ENCODE measurements at places on chromosomes 16 and 17.

DNA sequence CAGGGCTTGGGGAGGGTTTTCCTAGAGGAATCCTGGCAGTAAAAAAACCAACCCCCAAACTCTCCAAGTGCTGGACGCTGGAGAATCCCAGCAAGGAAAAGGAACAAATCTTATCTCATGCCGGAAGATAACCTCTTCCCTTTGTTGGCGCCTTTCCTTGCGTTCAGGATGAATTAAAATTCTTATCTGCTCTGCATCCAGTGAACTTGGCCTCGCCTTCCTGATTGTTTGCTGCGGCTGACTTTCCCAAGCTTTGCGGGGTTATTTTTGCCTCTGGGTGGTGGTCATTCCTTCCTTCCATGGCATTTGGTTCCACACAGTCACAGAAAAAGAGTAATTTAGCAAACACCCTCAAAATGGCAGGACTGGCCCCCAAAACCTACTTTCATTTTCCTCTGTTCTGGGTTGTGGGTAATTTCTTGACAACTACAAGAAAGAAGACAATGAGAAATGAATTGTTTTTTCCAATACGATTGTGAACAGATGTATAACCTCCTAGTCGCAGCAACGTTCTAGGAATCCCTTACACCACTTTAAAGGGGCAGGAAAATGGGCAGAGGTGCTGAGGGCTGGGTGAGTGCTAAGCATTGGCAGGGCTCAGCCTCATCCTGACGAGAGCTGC is 77.8 kb downstream of the MRC2 start:
- peaks cover 9% of the 10 kb centered on the region for H3K4me1 ChIP-seq
- peaks cover 2% of the 10 kb centered on the region for H3K36me3 ChIP-seq
- no peak overlapping the region for H3K27ac ChIP-seq
- no peak for DNase-seq
- peak overlapping the region; percentile 79 for H3K4me3 ChIP-seq

GRCh38 chr17:49580055-49580721 is 4.5 kb downstream of the NXPH3 start:
- H3K4me3 ChIP-seq: no peak overlapping the region
- H3K36me3 ChIP-seq: no peaks in the 10 kb centered on the region
- no peak overlapping the region for H3K27ac ChIP-seq
- no peak for DNase-seq
- peaks cover 27% of the 10 kb centered on the region for H3K27me3 ChIP-seq
- peaks cover 4% of the 10 kb centered on the region for H3K4me1 ChIP-seq

- H3K27ac ChIP-seq: no peak overlapping the region
- H3K36me3 ChIP-seq: no peaks in the 10 kb centered on the region
- DNase-seq: no peak
- no peak overlapping the region for H3K4me3 ChIP-seq
Measured at GRCh38 chr17:70011750-70012149, 63.3 kb upstream of the KCNJ16 start.

DNA sequence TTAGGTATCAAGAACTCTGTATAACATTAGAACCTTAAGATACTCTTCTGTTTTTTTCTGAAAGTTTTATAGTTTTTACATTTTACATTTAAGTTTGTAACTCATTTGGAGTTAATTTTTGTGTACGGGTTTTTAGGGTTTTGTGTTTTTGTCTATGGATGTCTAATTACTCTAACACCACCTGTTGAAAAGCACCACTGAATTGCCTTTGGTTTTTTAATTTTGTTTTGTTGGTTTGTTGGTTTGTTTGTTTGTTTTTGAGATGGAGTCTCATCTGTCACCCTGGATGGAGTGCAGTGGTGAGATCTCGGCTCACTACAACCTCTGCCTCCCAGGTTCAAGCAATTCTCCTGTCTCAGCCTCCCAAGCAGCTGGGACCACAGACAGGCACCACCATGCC is 29.8 kb upstream of the ZNF629 start:
- no peak overlapping the region for H3K27ac ChIP-seq
- peaks cover under 1% of the 10 kb centered on the region for H3K27me3 ChIP-seq
- H3K4me3 ChIP-seq: no peak overlapping the region

- DNase-seq: no peak
- H3K36me3 ChIP-seq: no peaks in the 10 kb centered on the region
- H3K4me3 ChIP-seq: no peak overlapping the region
- peaks cover 3% of the 10 kb centered on the region for H3K27me3 ChIP-seq
Measured at GRCh38 chr16:48405907-48406306, 20.7 kb upstream of the SIAH1 start.

- H3K27me3 ChIP-seq: no peaks in the 10 kb centered on the region
- no peak overlapping the region for H3K27ac ChIP-seq
- peaks cover 26% of the 10 kb centered on the region for H3K4me1 ChIP-seq
- no peak for DNase-seq
- peaks cover 10% of the 10 kb centered on the region for H3K36me3 ChIP-seq
Measured at GRCh38 chr16:67964477-67965131, 3.8 kb downstream of the SLC12A4 start.

GRCh38 chr17:44229090-44229489 is 9.6 kb upstream of the UBTF start:
- H3K36me3 ChIP-seq: no peaks in the 10 kb centered on the region
- no peak overlapping the region for H3K4me3 ChIP-seq
- peaks cover 4% of the 10 kb centered on the region for H3K4me1 ChIP-seq
- no peak for DNase-seq

DNA sequence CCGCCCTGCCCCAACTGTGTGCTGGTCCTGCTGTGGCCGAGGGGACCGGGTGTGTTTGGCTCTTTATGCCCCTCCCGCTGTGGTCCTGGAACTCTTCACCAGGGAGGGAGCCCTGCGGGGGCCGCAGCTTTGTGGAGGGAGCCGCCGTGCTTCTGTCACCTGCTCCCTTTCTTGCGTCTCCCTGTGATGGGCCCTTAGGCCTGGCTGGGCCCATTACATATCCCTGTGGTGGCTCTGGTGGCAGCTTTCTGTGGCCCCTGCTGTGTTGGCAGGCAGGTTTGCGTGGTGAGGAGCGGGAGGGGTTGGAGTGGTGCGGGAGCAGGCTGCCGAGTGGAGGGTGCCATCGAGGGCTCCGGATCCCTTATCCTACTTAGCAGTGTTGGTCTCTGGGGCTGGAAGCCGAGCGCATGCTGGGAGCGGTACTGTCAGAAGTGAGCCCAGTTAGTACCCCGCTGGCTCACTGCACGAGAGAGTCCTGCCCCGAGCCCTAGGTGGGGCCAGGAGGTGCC is 60.4 kb downstream of the PDPK1 start:
- no peak overlapping the region for H3K27ac ChIP-seq
- peaks cover 3% of the 10 kb centered on the region for H3K4me1 ChIP-seq
- peaks cover 1% of the 10 kb centered on the region for H3K36me3 ChIP-seq
- no peaks in the 10 kb centered on the region for H3K27me3 ChIP-seq

GRCh38 chr17:38815576-38816193 is 9.4 kb downstream of the CWC25 start:
- no peaks in the 10 kb centered on the region for H3K4me1 ChIP-seq
- no peak overlapping the region for H3K27ac ChIP-seq
- no peak overlapping the region for H3K4me3 ChIP-seq
- no peak for DNase-seq
- no peaks in the 10 kb centered on the region for H3K27me3 ChIP-seq

DNA sequence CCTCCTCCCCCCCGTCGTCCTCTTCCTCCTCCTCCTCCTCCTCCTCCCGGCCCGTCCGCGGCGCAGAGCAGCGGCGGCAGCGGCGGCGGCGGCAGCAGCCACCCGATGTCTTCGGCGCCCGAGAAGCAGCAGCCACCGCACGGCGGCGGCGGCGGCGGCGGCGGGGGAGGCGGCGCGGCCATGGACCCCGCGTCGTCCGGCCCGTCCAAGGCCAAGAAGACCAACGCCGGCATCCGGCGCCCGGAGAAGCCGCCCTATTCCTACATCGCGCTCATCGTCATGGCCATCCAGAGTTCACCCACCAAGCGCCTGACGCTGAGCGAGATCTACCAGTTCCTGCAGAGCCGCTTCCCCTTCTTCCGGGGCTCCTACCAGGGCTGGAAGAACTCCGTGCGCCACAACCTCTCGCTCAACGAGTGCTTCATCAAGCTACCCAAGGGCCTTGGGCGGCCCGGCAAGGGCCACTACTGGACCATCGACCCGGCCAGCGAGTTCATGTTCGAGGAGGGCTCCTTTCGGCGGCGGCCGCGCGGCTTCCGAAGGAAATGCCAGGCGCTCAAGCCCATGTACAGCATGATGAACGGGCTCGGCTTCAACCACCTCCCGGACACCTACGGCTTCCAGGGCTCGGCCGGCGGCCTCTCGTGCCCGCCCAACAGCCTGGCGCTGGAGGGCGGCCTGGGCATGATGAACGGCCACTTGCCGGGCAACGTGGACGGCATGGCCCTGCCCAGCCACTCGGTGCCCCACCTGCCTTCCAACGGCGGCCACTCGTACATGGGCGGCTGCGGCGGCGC is at the start of gene FOXF1:
TSS of gene FOXF1 (plus strand) at position 63 of the 797 bp plus-strand sequence. CDS start at position 106, 43 bp downstream.
- H3K4me1 ChIP-seq: peaks cover 4% of the 10 kb centered on the region
- no peak within 1 kb of the TSS for H3K4me3 ChIP-seq
- H3K27me3 ChIP-seq: peaks cover 73% of the 10 kb centered on the region
- DNase-seq: no peak

DNA sequence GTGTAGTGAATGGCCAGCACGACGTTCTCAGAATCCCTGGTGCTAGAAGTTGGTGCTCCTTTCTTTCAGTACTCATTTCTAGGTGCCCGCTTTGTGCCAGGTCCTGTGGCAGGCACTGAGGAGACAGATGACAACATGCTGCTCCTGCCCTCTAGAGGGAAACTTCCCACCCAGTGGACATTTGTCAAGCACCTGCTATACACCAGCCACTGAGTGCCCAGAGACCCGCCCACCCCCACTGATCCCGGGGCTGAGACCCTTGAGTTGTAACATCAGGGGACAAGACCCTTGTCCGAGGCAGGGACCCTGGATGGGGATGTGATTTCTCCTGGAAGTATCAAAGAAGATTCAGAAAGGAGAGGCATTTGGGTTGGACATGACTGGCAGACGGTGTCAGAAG is 25.1 kb downstream of the UNC13D start:
- no peak overlapping the region for H3K27ac ChIP-seq
- no peaks in the 10 kb centered on the region for H3K4me1 ChIP-seq
- H3K4me3 ChIP-seq: no peak overlapping the region
- H3K27me3 ChIP-seq: no peaks in the 10 kb centered on the region
- no peak for DNase-seq

DNA sequence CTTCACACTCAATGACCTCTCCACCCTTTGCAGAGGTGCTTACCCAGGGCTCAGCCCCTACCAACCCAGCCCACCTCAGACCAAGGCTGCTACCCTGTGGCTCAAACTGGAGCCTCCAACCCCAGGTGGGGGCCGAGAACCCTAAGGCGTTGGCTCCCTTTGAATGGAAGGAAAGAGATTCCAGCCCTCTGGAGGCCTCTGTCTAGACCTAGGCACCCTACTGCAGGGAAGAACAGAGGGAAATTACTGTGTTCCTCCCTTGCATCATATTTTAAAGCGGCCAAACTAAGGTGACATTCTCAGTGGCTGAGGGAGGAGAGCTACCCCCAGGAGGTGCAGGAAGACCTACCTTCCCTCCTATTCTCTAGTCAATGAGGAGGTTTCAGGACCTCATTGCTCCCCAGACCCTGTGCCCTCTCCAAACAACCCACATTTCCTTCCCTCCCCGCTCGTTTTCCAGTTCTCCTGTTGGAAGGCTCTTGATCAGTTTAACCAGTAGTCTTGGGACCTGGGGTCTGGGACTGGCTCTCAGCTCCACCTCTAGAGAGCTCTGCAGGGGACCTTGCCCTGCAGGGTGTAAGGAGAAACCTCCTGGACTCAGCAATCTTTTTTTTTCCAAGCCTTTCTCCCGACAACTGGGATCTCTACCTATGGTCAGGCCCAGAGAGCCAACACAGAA is 5.5 kb upstream of the HOXB8 start:
- no peak overlapping the region for H3K4me3 ChIP-seq
- peaks cover 93% of the 10 kb centered on the region for H3K27me3 ChIP-seq
- H3K4me1 ChIP-seq: peaks cover 4% of the 10 kb centered on the region

DNA sequence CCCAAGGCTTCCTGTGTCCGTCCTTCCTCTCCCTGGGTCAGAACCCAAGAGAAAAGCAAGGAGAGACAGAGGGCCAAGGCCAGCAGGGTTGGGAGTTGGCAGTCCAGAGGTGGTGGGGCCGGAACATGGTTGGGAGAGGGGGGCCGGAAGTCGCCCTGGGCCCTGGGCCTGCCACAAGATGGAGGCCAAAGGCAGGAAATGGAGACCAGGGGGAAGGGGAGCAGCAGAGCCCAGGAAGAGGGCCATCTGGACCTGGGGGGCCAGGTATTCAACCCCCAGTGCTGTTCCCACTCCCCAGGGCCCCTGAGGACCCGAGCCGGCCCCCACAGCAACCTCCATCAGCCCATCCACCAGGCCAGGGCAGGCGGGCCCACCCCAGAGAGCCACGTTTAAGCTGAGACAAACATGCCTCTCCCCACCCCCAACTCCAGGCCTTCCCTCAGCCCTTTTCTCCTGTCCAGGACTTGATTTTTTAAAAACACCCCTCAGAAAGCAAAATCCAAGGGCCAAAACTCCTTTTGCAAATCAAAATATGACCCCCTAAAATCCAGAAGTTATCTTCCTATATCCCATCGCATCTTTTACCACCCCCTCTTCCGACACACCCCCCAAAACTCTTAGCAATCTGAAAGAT is 4.4 kb upstream of the BCL6B start:
- no peak overlapping the region for H3K27ac ChIP-seq
- no peak overlapping the region for H3K4me3 ChIP-seq
- no peak for DNase-seq

DNA sequence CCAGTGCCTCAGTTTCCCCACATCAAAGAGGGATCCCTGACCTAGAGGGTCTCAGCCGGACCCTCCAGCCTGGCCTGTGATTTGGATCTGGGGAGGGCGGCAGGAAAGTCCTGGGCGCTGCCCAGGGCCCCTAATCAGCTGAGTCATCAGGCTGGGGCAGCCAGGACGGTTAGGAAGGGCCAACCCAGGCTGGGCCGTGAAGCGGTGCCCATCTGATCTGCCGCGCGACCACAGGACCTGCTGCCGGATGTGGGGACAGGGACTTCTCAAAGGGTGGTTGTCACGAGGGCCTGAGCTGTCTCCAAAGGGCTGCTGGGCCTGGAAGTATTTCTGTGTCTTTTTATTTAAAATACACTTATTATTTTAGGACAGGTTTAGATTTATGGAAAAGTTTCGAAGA is 4.4 kb downstream of the TPSAB1 start:
- no peaks in the 10 kb centered on the region for H3K36me3 ChIP-seq
- peaks cover 21% of the 10 kb centered on the region for H3K27me3 ChIP-seq
- no peak overlapping the region for H3K27ac ChIP-seq
- H3K4me1 ChIP-seq: peaks cover 2% of the 10 kb centered on the region
- no peak for DNase-seq

DNA sequence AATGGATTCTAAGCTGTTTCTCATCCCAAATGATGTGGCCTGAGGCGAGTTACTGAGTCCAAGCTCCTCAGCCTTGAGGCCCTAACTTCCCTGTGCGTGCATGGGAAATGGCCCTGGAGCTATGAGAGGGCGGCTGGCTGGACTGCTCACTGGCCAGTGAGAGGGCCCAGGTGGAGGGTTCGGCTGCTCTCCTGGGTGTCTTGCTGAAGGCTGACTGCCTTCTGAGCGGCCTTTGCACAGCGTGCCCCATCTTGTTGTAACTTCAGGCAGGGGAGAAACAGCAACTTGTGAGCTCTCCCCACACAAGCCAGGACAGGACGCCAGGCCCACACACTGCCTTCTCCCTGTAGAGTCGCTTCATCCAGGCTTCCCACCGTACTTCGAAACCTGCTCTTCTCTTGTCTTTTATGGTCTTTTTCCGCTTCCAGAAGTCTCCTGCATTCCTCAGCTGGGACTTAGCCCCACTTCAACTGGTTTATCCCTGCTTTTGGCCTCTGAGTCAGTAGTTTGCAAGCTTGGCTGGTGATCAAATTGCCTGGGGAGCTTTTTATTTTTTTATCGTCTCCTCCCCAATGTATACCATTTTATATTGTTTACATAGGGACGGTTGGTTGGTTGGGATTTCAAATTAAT is 13.3 kb downstream of the CDH3 start:
- H3K27ac ChIP-seq: no peak overlapping the region
- H3K4me1 ChIP-seq: no peaks in the 10 kb centered on the region
- H3K27me3 ChIP-seq: no peaks in the 10 kb centered on the region
- H3K4me3 ChIP-seq: no peak overlapping the region
- DNase-seq: no peak
